Central memory CD4-positive, alpha-beta T cell (primary cell): ENCODE measurements at places on chromosomes 4 and X.
A peak's percentile ranks its signal among the peaks of the same experiment; 100 is the strongest.

GRCh38 chrX:150032742-150033141, 94.5 kb upstream of the EOLA2 start:
- DNase-seq, result no peak

GRCh38 chr4:77715414-77716290, 103.5 kb downstream of the CNOT6L start:
- DNase-seq, result no peak

DNA sequence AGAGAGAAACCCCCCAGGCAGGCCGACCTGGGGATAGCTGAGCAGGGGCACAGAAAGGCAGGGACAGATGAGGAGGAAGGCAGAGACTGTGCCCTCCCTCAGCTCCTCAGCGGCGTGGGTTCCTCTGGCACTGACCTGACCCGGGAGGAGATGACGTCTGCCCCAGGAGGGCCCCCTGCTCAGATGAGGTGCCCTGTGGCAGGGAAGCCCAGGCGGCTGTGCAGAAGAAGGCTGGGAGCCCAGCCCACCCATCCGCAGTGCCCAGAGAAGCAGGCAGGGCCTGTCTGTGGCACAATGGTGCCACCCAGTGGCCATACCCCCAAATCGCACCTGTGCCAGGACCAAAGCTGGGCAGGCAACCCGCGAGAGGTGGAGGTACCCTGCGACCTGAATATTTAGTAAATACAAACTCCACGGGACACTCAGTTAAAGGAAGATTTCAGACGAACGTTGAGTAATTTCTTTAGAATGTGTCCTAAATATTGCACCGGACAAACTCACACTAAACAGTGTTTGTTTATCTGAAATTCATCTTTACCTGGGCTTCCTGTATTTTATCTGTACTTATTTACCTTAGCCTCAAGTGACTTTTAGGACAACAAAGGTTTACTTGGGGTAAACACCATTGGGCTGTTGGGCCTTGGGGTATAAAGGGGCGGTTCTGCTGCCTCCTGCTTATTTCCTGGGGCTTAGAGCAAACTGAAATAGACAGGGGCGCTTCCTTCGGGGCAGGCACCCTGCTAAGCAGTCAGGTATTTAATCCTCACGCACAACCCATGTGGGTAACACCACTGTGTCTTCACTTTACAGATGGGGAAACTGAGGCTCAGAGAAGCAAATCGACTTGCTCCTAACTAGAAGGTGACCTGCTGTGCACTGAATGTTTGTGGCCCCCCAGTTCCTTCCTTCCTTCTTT, 46.5 kb upstream of the HMX1 start:
- DNase-seq, result peak; percentile 19

DNA sequence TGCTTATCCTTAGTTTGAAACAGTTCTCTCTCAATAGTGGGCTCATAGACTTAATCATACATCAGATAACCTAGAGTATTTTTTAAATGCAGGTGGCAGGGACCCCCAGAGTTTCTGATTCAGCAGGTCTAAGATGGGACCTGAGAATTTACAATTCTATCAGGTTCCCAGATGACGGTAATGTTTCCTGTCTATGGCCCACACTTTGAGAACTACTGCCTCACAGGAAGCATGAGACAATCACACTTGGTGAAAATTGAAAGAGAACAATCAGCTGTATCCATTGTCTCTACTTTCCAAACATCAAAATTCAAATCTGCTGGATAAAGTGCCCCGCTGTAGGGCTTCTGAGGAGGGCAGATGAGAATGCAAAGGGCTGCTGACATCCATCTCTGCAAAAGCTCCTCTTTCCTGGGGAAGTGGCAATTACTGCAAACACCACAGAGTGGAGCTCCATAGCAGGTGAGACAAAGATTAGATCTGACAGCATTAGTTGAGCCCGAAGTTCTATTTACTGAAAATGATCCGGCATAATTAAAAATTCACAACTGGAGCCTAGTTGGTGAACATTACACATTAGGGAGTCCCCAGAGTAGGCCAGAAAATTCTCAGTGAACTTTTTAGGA, 187.8 kb upstream of the MBNL3 start:
- no peak for DNase-seq

DNA sequence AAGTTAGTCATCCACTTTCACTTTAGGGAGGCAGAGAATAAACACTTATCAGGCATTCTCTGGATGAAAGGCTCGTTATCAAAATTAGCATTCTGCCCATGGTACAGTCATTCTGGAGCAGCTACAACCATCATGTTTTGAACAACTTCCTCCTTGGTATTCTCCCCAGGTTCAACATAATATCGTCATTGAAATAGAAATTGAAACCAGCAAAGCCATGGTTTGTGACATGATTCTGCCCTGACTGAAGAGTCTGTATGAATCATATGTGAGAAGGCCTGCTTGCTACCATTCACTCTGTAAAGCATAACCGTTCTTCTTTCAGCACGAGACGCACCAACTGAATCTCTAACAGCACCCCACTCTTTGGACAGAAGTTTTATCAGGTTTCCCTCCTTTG, 127.5 kb upstream of the RADX start:
- DNase-seq, result peak; percentile 31

- DNase-seq, result no peak
These were observed 37.6 kb downstream of the FGFRL1 start for GRCh38 chr4:1048773-1049590.

DNA sequence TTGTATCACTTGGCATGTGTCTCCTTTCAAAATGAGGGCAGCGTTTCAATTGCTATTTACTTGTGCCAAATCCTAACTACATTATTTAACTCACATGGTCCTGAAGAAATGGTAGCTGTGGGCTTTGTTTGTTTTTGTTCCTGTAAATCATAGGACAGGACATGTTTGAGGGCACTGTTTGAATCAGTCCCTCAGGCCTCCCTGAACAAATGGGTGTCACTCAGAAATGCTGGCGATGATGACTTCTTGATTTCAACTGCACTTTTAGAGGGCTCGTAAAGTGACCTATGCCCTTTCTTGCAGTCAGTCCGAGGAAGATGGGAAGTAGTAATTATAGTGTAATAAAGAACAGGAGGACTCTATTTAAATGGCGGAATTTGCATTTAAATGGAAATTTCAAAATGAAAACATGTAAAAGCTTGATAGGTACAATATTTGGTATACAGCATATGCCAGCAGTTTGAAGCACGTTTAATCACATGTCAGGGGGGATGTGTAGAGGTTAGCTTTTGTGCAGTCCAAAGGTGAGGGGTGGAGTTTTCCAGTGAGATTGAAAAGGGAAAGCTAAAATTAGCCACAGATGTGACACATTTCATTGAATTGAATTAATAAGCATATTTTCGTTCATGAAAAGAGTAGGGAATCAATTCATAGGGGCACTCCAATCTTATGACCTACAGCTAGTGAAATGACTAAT, 1958.7 kb upstream of the IGFBP7 start:
- DNase-seq, result no peak

DNA sequence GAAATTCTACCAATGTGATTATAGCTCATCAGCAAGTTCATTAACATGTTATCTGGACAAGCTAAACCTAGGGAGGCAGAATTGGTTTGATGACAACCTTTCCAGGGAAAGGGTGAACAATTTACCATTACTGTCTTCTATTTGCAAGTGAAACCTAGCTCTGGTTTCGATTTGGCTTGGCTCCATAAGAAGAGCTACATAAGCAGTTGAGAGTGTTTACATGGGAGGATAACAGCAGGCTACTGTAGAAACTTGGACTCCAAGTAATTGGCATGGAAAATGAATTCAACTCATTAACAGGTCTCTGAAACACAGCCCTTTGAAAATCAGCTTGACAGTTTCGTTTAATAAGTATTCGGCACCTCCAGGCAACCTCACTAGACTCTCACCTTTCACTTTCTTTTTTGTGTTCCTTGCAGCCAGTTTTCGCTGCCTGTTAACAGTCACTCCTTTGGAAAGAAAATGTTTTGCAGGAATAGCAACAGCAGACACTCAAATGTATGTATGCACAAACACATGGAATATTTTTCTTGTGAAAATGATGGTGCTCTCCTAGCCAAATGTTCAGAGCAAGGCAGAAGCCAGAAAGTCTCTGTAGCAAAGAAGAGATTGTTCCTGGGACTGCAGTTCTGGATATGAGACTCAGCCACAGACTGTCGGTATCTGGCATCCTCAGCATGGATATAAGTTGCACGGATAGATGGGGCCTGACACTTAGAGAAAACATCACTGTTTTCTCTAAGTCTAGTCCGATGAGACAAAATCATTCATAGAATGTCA, 27.5 kb downstream of the POU3F4 start:
- no peak for DNase-seq
